ENCODE measurements at places on chromosomes 16 and 17.
A peak's percentile ranks its signal among the peaks of the same experiment; 100 is the strongest.

DNA sequence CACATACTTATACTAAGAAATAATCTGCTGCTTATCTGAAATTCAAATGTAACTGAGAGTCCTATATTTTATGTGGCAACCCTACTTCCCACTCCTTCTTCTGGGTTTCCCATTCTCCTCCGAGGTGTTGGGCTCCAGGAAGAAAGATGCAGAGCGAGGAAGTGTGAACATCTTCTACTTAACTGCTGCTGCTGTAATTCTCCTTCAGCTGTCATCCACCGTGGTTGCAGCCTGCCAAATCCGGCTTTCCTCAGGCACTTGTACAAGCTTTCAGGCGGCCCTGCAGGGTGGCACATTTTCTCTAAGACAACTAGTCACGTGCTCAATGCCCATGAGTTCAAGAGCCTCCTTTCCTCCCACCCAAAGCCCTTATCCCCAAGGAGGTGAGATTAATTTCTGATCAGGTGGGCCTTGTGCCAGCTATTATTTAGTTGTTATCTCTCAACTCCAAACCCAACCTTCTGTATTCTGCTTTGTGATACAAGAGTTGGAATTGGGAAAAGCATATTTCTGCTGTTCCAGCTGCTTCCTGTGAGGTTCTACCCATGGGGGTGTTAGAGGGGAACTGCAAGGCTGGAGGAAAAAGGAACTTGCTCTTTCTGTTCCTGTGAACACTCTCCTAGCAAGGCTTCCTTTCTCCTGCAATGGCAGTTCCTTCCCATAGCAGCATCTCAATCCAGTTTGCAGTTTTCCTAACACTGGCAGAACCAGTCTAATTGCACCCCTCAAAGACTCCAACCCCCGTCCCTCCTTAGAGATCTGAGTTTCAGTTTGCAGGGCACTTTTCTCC, 67.6 kb upstream of the RBBP6 start:
- DNase-seq = no peak

DNA sequence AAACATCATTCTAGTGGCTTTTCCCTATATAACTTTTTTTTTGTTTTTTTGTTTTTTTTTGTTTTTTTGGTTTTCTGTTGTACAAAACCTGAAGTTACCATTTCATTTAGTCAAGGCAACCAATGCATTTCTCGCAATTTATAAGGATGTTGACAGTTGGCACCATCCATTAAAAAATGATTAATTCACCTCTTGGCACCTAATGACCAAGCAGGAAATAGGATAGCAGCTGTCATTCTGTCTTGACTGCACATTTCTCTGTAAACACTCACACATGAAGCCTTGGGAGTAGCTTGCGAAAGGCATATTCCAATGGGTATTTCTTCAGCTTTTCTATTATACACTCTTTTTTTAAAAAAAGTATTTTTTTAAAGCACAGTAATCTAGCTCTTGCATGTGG, 77.5 kb downstream of the SYCE1L start:
- no peak for DNase-seq

DNA sequence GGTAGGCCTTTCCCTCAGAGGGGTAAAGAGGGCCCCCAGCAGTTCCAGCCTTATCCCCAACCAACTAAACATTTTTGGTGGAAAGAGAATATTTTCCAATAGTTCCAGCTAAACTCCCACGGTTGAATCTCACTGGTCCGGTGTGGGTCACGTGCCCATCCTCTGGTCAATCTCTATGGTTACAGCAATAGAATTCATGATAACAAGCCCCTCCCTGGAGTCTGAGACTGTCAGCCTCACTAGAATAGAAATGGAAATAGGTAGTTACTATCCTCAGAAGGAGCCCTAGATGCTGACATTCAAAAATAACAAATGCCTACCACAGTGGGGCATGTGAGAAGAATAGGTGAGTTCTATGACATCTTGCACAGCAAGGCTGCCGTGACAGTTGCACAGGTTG, 37.5 kb upstream of the LITAF start:
- no peak for DNase-seq

DNA sequence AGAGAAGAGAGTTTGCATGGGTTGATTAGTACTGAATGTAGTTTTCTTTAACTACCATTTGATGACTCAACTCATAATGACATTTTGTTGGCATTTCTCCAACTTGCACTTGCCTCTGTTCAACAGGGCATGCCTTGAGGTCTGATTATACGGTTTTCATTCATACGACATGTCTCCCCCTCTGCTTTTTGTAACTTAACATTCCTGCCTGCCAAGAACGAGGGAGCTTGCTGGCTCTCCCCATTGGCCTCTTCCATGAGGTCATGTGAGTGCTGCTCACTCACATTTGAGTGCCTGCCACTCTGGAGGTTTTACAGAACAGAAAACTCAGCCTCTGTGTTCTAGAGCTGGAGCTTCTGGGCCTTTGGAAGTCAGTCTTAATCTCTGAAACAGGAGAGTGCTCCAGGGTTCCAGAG, 19.7 kb downstream of the MAP2K6 start:
- no peak for DNase-seq

DNA sequence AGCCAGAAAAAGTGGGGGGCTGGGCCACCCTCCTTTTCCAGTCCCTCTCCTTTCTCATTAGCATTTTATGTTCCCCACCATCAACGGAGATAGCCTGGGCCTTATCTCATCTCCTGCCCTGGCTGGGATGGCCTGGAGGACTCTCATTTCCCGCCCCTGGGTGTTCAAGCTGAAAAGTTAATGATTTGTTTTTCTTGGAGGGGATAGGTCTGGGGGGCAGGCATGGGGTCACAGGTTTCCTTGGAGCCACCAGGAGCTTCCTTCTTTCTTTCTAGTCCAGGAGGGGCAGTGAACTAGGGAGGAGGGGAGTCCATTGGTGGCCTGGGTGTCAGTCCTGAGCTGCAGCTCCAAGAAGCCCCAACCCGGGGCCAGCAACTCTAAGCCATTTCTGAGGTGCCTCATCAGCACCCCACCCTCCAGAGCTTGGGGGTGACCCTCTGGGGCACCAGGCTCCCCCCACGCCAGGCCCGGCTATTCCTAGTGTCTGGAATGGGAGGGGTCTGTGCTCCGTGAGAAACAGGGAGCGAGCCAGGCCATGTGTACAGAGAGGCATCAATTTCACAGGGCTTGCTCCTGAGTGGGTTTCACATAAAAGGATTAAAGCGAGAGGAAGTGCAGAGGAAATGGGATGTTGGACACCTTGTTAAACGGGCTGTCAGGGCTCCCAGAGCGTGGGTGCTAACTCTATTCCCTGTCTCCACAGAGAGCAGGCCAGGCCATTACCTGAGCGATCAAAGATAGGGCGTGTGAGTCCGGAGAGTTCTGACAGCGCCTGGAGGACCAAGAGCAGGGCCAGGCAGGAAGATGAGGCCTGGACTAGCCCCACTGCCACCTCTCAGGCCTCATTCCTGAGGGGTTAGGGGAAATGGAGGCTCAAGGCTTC, 90.6 kb upstream of the LHX1 start:
- no peak for DNase-seq

- peak; percentile 74 for DNase-seq
These were observed 898 bp downstream of the SNAI3 start for GRCh38 chr16:88685156-88686061.

DNA sequence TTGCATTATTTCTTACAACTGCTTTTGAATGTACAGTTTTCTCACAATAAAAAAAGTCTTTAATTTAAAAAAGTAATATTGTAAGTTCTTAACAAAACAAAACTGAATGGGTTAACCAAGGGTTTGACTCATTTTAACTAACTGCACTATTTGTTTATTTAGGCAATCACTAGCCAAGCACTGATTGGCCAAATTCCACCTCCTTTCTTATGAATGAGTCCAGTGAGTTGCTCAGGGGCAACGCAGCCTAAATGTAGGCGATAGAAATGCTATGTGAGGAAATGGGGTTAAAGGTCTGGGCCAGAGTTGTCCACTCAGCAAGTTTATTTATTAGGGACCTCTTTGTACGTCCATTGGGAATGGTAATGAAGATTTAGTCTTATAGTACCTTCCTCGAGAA, 89.6 kb upstream of the MAF start:
- DNase-seq = no peak

GRCh38 chr17:8163978-8164814, 1.4 kb upstream of the VAMP2 start:
- peak; percentile 80 for DNase-seq

DNA sequence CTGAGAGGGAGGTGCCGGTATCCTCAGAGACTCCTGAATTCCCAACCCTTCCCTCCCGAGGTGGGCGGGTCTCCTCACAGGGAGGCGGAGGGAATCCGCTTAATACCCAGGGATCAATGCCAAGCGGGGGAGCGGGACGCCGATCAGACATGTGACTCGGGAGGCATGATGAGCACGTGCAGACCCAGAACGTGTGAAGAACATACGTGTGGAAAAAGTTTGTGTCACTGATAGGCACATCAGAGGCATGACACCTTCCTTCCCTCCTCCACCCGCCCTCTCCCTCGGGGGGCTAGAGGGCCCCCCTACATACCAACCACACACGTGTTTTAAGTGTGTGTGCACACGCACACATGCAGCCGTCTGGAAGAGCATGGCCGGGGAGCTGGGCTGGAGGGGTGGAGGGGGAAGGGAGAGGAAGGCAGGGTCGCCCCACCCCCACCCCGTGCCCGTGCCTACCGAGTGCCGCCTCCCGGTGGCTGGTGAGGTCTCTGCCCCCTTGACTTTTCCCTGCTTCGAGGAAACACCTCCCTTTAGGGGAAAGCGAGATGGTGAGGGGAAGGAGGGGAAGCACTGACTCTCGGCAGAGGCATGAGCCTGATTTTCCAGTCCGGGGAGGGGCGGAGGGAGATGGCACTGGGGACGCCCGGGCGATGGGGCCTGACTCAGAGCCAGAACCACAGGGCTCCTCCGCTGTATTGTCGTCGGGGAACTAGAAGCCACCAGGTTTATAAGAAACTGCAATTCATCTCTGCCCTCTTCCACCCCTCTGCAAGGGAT, 12.1 kb upstream of the TBX21 start:
- peak; percentile 96 for DNase-seq
